Stimulated activated CD8-positive, alpha-beta memory T cell treated with anti-CD3 and anti-CD28 coated beads, Interleukin-7, amount 100 ng/mL, for 24 hours (primary cell): ENCODE measurements at places on chromosomes 5 and 9.

- DNase-seq = no peak
Measured at GRCh38 chr5:141663506-141663905, 12.3 kb upstream of the FCHSD1 start.

GRCh38 chr9:130267930-130268329 lies 2.4 kb downstream of the HMCN2 start:
- DNase-seq = no peak

DNA sequence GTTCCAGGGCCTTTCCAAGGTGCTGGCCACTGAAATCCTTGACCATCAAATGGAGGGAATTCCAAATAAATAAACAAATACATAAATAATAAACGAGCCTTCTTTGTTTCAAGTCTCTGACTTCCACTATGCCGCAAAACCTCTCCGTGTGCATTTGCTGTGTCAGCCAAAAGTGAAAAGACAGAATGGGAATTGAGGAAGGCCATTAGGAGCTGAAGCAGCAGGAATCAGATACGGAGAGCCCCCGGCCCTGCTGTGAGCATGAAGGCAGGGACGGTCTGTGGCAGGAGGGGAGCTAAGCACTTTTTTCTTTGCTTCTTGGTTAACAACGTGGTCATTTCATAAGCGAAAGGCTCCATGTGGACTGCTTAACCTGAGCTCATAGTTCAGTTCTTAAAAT lies 26.1 kb downstream of the PLPPR1 start:
- DNase-seq = no peak

- DNase-seq = no peak
Measured at GRCh38 chr9:31601666-31602065, 782.8 kb upstream of the ACO1 start.

- no peak for DNase-seq
Measured at GRCh38 chr9:37916471-37917312, 12.8 kb upstream of the SLC25A51 start.

DNA sequence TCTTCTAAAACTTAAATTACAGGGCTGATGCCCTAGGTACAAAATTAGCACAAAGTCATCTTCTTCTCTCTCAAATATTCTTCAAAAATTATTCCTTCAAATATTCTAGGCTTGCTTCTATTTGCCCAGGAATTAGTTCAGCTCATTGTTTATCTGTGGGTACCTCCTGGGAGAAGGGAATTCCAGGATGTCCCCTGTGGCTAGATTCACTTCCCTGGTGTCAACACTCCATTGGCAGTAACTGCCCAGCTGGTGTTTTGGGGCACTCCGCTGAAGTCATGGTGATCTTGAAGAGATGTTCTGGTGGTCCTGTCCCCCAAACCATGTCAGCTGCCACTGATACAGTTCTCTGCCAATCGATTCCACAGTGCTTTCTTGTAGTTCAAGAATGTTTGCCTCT lies 26.2 kb upstream of the TGFBR1 start:
- no peak for DNase-seq

GRCh38 chr5:83721953-83722901 lies 1.6 kb upstream of the HAPLN1 start:
- no peak for DNase-seq

GRCh38 chr5:127899214-127899610 lies 184.4 kb upstream of the SLC12A2 start:
- no peak for DNase-seq

GRCh38 chr9:116435706-116436105 lies 251.4 kb upstream of the TRIM32 start:
- no peak for DNase-seq

DNA sequence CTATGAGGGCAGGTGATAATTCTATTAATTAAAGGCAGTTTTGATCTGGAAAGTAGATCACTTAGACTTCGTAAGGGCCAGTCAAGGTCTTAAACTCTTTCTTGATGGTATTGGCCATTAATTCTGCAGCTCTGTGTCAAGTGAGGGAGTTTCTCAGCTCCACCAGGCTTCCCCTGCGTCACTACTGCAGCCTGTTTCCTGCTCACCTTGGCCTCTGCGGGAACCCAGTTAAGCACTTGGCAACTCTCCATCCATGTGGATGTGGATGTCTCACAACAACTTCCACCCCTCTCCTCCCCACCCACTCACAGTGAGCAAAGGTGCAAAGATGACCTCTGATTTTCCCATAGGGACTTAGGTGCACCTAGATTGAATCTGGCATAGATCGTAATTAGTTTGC lies 191.6 kb downstream of the PLK2 start:
- no peak for DNase-seq
